ENCODE measurements at places on chromosomes 6 and 20. TPM values are rescaled to one million over a fixed set of nuclear protein-coding genes. Genes with fewer than 3 reads are reported as not detected.

CEP250 gene
- total RNA-seq: 22.0 TPM

ZFP64 gene
- 21.9 TPM for total RNA-seq

PROCR gene
- 62.2 TPM for total RNA-seq

PTK7 gene
- total RNA-seq: 44.6 TPM

EFCAB8 gene
- total RNA-seq: not detected

GPSM3 gene
- total RNA-seq: 0.90 TPM

SYNJ2 gene
- total RNA-seq: 15.2 TPM

ZNF76 gene
- 18.4 TPM for total RNA-seq

DLK2 gene
- total RNA-seq: 0.36 TPM

UNC5CL gene
- 0.74 TPM for total RNA-seq

LY6G6D gene
- not detected for total RNA-seq

GDAP1L1 gene
- 0.90 TPM for total RNA-seq

PRL gene
- not detected for total RNA-seq

PSMF1 gene
- total RNA-seq: 142 TPM

GNAS-AS1 gene
- total RNA-seq: 0.81 TPM

CLPSL1 gene
- not detected for total RNA-seq

SLC35D3 gene
- total RNA-seq: not detected

KIAA1755 gene
- total RNA-seq: 4.9 TPM

ATRN gene
- 35.2 TPM for total RNA-seq

TMEM14C gene
- total RNA-seq: 46.4 TPM

LHFPL5 gene
- total RNA-seq: not detected

WFDC10B gene
- total RNA-seq: not detected

CRISP3 gene
- not detected for total RNA-seq

RAET1L gene
- not detected for total RNA-seq

ANGPT4 gene
- total RNA-seq: not detected

CALHM4 gene
- total RNA-seq: not detected

FNDC11 gene
- total RNA-seq: 0.25 TPM

C6orf58 gene
- total RNA-seq: not detected

DPPA5 gene
- not detected for total RNA-seq

MYLK2 gene
- total RNA-seq: not detected

SPINT3 gene
- total RNA-seq: not detected

TMEM244 gene
- total RNA-seq: not detected

SLC44A4 gene
- 0.27 TPM for total RNA-seq

DEF6 gene
- 0.18 TPM for total RNA-seq

OSER1 gene
- 12.6 TPM for total RNA-seq

FAM184A gene
- total RNA-seq: 0.74 TPM

TENT5A gene
- 40.0 TPM for total RNA-seq

MUC21 gene
- not detected for total RNA-seq

KHDRBS2 gene
- total RNA-seq: not detected

BNIP5 gene
- not detected for total RNA-seq

HEY2 gene
- total RNA-seq: 0.25 TPM

TP53TG5 gene
- total RNA-seq: not detected

GLP1R gene
- total RNA-seq: not detected

DYNLT1 gene
- total RNA-seq: 138 TPM

HCRTR2 gene
- total RNA-seq: not detected

TJAP1 gene
- 24.4 TPM for total RNA-seq

ADAM33 gene
- 145 TPM for total RNA-seq

NMBR gene
- not detected for total RNA-seq

TOX2 gene
- 5.2 TPM for total RNA-seq

LRP11 gene
- 74.1 TPM for total RNA-seq

PNLDC1 gene
- not detected for total RNA-seq

LGSN gene
- total RNA-seq: not detected

SAMD3 gene
- total RNA-seq: 9.1 TPM

Measured in fibroblast of the aortic adventitia (primary cell).